ENCODE measurements at places on chromosomes 1 and 21.

- DNase-seq: no peak
Observed at GRCh38 chr1:24340770-24341169, 21.6 kb downstream of the GRHL3 start.

- DNase-seq: no peak
Observed at GRCh38 chr21:26916799-26917198, 50.1 kb downstream of the ADAMTS5 start.

DNA sequence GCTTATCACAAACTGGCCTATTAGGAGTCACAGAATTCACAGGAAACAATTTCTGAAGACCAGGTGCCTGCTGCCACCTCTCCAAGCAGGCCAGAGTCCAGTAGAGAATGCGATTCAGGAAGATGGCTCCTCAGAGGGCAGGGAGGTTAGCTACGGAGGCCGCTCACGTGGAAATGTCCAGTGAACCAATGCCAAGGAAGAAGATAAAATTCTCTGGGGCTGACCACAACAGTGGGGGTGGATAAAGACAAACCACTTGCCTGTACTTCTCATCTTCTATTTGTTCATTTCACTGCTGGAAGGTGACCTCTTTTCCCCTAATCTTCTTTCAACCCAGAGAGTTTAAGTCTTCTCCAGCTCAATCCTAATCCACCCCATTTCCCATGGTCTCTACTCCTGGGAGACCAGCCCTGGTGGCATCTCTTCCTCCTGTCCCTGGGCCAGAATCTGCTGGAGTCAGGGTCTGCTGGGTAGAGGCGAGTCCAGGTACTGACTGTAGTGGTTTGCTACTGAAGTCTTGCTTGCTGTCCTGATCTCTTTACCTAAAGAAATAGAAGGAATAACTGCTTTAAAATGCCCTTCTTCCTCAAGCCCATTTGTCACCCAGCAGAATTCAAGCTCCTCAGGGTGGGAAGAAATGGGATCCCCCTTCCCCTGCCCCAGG, 3.2 kb downstream of the PSRC1 start:
- DNase-seq: no peak

DNA sequence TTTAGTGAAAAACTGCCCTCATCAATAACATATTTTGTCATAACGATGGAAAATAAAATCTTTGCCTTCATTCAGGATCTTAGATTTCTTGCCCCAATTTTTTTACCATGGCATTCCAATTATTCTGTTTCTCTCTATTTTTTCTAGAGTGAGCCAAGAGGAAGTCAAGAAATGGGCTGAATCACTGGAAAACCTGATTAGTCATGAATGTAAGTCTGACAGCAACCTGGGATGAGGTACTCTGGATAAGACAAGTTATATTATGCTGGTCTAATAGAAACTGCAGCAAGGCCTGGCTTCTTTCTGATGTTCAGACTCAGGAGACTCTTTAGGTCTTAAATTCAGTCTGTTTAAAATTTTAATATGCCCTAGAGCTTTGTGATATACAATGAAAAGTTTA, 3.5 kb downstream of the RGS4 start:
- DNase-seq: no peak

DNA sequence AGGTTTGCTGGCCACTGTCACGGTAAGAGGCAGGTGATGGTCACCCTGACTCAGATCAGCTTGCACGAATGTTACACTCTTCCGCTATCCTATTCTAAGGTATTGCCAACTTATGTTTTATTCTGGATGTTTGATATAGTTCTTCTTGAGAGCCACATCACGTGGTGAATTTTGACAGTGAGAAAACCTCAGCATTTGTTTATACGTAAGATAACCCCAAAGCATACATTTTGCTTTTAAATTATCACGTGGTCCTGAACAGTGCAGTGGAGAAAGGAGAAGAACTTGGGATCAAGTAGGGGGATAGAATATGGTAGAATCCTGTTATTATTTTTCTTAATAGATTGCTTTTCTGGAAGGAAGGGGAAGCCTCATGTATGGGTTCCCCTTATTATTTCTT, 16.6 kb downstream of the ATP1A1 start:
- no peak for DNase-seq

- DNase-seq: no peak
Observed at GRCh38 chr1:32791881-32792280, 25.3 kb downstream of the YARS1 start.

DNA sequence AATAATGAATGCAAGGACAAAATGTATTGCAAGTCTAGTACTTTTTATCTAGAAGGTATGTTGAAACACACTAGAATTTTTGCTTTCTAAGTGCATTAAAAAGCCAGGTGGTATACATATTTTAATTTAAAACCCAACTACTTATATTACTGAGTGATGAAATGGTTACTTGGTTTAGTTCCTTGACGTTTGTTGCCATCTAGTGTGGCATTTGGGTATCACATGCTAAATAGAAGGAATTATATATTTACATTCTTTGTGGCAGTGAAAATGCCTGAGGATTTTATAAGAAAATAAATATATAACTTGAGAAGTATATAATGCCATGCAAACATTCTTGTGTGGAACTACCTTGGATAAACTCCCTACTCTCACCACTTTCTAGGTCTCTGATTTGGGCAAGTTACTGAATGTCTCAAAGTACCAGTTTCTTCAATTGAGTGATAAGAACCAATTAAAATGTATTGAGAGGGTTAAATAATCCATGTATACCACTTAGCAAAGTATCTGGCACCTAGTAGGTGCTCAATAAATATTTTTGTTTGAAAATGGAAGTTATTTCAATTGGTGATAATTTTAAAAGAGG, 69.6 kb downstream of the SDCCAG8 start:
- peak; percentile 55 for DNase-seq

DNA sequence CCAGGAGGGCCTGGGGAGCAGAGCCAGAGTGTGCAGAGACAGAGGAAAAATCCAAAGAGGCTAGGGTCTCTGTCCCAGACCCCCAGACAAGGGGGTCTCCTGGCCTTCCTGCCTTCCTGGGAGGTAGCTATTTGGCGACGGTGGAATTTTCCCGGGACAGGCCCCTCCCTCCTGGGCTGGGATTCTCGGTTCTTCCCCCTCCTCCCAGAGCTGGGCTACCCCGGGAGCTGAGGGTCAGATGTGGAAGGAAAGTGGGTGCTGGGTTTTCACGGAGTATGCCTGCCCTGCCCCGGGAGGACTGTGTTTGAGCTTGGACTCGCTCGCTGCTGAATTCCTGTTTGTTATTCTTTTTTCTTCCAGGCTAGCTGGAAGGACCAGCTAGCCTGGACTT, 759 bp downstream of the AMPD2 start:
- DNase-seq: no peak
